ENCODE measurements at places on chromosomes 5 and 9.

DNA sequence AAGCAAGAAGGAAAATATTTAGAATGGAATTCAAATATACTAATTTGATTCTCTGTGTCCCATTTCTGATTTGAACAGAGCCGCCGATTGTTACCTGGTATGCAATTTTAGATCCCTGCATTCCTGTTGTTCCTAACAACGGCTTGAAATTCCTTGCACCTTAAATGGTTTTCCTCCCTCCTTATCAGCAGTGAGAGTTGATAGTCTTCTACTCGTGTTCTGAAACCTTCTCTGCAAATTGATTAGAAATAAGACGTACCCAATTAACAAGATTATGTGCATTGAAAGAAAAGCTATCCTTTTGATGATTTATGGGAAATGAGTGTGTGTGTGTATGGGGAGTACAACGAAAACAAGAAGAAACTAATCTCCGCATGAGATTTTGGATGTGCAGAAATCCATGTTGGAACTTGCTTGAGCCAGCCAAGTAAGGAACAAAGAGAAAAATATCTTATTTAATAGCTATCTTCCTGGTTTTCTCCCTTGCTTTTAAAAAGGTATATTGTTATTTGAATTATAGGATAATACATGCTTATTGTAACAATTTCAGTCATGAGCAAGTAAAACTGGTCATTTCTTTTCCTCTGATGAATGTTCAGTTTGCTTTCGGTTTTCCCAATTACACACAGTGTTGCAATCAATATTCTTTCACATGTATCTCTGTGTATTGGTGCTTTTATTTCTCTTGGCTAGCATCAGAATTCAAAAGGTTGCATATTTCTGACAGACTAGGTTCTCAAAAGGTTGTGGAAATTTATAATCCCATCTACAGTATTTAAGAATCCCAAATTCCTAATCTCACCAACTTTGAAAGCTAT lies 211.1 kb upstream of the ACTBL2 start:
- no peak for DNase-seq

GRCh38 chr9:79562749-79563386 lies 8.9 kb upstream of the TLE4 start:
- no peak for DNase-seq

DNA sequence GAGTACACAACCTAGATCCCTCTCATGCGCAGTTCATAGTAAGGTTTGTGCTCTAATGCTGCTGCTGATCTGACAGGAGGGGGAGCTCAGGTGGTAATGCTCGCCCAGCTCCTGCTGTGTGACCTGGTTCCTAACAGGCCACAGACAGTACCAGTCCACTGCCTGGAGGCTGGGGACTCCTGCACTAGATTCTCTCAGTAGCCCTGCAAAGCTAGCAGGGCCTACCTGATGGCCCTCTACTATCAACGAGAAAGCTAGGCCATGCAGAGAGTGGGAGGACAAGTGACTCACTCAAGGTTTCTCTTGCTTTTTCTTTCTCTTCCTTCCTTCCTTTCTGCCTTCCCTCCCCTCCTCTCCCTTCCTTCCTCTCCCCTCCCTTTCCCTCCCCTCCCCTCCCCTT lies 55.1 kb upstream of the TEX48 start:
- no peak for DNase-seq

GRCh38 chr9:38160613-38161215 lies 91.7 kb upstream of the SHB start:
- DNase-seq: no peak
